ENCODE measurements at places on chromosomes 5 and 9.

GRCh38 chr5:134526483-134527155 is 1.1 kb downstream of the JADE2 start:
- peak; percentile 83 for DNase-seq

- DNase-seq = no peak
Measured at GRCh38 chr9:110807956-110808598, 139.5 kb downstream of the MUSK start.

DNA sequence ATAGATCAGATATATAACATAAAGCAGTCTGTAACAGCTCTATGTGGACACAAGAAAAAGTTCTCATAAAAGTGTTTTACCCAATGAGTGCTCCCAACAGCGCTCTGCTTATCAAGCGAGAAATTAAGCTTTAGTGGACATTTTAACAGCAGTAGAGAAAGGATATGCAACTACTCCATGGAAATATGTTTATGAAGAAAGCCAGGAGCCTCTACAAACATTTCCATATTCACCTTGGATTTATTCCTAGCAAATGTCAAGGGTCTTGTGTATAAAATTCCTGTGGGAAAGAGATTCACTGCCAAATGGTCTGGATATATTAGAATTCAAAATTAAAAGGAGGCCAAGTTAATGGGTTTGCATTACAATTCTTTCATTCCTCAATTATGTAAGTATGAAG is 66.5 kb downstream of the DTWD2 start:
- DNase-seq = no peak

DNA sequence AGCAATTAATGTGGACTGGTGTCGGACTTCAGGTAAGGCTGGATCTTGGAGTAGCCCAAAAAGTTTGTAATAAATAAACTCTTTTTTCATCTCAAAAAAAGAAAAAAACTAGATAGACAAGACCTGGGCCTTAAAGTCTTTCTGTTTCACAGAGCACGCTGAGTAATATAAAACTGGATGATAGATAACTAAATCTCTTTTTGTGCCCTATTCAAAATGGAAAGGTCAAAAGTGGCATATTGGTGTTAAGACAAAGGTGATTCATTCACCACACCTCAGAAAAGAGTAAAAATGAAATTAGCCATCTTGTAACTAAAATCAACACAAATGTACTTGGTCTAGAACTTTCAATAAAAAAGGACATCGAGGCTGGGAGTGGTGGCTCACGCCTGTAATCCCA is 30.3 kb upstream of the RFK start:
- DNase-seq = no peak

- no peak for DNase-seq
Measured at GRCh38 chr5:33738967-33739366, 152.8 kb downstream of the ADAMTS12 start.

GRCh38 chr5:62043289-62044280 is 262.4 kb upstream of the KIF2A start:
- no peak for DNase-seq

DNA sequence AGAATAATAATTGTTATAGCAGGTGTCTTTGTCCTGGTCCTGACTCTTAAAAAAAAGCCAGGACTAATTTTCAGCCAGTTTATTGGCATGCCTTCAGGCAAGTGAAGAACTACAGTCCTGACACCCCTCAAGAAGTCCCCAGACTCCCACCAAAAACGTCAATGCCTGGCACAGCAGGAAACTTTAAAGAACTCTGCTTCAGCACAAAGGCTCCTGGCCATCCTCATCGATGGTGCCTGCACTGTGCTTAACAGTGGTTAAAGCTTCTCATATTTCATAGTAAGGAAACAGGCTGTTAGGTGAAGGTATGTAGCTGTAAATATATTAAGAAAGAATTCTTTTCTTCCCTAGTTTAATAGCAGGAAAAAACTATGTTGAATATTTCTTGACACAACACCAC is 280.1 kb upstream of the PUM3 start:
- DNase-seq = no peak

- DNase-seq = no peak
Measured at GRCh38 chr9:72524820-72525540, 3.6 kb downstream of the TMC1 start.

- DNase-seq = no peak
Measured at GRCh38 chr9:69171049-69171448, 3.0 kb upstream of the TJP2 start.

GRCh38 chr5:134556994-134557393 is 31.5 kb downstream of the JADE2 start:
- no peak for DNase-seq

DNA sequence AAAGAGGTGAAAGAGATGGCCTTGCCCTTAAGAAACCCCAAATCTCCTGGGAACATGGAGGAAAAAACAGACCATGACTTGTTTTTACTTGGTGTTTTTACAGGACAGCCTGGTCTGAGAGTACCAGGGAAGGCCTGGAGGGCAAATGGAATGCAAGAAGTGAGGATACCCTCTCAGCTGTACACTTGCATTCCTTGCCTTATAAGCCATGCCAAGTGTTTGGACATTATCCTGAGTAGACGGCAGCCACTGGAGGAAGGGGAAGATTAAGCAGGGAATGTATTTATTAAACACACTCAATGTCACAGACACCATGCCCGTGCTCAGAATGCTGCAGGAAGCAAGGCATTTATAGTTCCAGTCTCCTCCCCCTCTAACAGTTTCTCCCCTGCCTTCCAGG is 581.4 kb downstream of the CDK5RAP2 start:
- no peak for DNase-seq

GRCh38 chr9:18236336-18236735 is 237.6 kb upstream of the ADAMTSL1 start:
- no peak for DNase-seq
